ENCODE measurements at places on chromosomes 13 and 19.

DNA sequence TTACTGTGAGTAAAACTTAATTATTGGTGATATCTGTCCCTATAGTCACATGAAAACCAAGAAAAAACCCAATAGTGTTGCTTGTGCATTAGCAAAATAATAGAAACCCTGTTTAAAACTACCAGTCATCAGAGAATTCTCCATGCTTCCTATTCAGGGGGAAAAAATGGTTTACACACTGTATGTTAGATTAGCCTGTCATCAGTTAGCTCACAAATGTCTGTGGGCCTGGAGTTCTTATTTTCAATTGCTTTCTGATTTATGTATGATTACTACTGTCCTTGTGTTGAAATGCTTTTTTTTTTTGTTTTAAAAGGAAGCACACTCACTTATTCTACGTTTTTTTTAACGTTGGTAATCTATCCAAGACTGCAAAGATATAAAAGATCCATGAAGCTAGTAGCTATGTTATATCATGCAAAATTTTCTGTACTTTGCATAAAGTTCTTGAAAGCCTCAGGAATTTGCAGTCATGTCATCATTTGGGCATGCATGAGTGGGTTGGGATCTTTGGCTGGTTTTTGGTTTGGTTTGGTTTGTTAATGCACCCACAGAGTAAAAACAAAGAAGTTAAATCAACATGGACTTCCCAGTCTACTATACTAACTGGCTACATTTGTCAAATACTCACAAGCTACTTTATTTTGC, 25.9 kb downstream of the RXFP2 start:
- DNase-seq: no peak

GRCh38 chr13:27425158-27425917, 919 bp downstream of the GTF3A start:
- no peak for DNase-seq

GRCh38 chr13:95533545-95534160, 18.9 kb upstream of the CLDN10 start:
- no peak for DNase-seq

DNA sequence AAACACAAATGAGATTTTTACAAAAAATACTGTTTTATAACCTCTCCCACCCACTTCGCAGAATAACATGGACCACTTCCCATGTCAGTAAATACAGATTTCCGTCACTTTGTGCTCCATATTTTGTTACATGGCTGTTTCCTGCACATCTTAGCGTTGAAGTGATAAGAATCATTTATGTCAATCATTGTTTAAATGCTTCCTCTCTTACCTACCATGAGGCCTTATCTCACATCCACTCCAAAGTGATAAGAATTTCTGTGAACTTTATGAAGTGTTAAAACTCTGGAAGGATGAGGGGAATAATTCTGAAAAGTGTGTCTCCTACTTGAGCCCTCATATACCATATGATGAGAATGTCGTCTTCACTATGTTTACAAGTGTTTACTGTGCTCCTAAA, 36.6 kb upstream of the IL17D start:
- DNase-seq: no peak

- peak; percentile 81 for DNase-seq
Measured at GRCh38 chr19:58279042-58279924, 528 bp downstream of the ZNF8 start.

DNA sequence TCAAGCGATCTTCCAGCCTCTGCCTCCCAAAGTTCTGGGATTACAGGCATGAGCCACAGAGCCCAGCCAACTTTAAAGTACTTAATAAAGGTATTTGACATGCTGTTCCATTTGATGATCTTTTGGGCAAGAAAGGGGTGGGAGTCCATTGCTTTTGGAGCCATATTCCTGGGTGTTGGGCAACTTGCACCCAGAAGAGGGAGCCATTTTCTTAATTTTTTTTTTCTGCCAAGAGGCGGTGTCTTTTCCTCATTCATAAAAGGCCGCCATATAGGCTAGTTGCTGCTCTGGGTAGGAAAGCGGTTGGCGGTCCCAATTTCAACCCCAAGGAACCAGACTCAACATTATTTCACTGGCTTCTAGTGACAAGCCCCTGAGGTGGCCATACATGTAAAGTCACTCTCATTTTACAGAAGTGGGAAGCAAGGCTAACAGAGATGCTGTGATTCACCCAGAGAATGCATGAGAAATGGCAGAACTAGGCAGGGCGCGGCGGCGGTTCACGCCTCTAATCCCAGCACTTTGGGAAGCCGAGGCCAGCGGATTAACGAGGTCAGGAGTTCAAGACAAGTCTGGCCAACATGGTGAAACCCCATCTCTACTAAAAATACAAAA, 139.6 kb downstream of the CACNA1A start:
- DNase-seq: no peak

DNA sequence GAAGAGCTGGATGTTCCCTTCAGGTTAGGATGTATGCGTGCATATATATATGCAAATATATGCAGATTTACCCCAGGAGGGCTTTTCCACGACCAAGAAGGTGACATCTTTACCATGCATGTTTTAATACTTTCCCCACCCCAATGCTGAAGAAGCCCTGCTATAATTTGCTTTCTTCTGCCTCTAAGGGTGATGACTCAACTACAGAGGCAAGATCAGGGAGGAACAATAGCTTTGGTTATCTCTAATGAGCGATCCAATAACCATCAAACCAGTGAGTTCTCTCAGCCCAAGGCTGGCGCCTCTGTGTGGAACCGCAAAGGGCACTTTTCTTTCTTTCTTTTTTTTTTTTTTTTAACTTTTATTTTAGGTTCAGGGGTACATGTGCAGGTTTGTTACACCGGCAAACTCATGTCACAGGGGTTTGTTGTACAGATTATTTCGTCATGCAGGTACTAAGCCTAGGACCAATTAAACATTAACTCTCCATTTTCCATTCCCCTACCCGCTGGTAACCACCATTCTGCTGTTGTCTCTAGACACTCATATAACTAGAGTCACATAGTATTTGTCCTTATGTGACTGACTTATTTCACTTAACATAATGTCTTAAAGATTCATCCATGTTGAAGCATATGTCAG, 25.7 kb upstream of the UBE2L5 start:
- DNase-seq: no peak

- no peak for DNase-seq
Measured at GRCh38 chr19:14795078-14795721, 16.8 kb upstream of the ADGRE2 start.

GRCh38 chr19:35138305-35138892, at the start of gene FXYD1:
TSS of gene FXYD1 (plus strand) at chr19:35138824. CDS start at chr19:35140080, 1,256 bp downstream.
- peak; percentile 90 for DNase-seq

GRCh38 chr13:62309904-62310303, 894.3 kb upstream of the PCDH20 start:
- no peak for DNase-seq

GRCh38 chr19:10998045-10998533, 37.3 kb downstream of the SMARCA4 start:
- peak; percentile 45 for DNase-seq

DNA sequence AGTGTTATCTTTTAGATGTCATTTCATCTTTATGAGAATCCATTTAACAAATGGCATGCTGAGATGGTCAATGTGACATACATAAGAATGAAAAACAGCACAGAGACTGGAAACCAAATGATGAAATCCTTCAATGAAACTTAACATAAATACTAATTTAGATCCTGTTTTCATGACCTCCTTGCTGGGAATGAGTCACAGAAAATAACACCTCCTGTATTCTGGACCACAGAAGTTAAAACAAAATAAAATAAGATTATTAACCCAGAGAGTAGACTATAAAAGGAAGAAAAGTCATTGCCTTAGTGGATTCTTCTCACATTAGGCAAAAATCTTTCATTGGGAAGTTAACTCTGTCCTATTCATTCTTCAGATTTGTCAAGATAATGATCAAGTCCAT, 1.6 kb downstream of the DIAPH3 start:
- DNase-seq: no peak

All from femur (tissue), 1 donor.